Fibroblast of villous mesenchyme (primary cell): ENCODE measurements at places on chromosomes 3 and 15.
A peak's percentile ranks its signal among the peaks of the same experiment; 100 is the strongest.

- no peak for DNase-seq
Measured at GRCh38 chr3:122957707-122958689, 69.6 kb downstream of the SEMA5B start.

GRCh38 chr3:183148056-183148455 lies 14.5 kb downstream of the LAMP3 start:
- DNase-seq, result peak; percentile 83

DNA sequence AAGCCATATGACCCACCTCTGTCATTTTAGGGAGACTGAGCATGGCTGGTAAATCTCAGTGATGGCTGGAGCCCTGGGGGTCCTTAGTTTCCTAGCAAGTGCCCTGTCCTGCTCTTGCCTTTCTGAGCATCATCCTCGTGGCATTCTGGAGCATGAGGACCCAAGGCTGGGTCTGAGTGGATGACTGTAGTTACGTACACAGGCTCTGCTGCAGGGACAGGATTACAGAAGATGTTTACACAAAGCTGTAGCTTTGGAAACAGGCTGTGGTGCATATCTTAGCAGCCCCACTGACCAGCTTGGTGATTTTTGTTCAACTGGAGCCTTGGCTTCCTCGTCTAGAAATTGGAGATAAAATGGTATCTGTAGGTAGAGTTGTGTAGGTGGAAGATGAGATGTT lies 272.9 kb upstream of the CTDSPL start:
- DNase-seq, result no peak

DNA sequence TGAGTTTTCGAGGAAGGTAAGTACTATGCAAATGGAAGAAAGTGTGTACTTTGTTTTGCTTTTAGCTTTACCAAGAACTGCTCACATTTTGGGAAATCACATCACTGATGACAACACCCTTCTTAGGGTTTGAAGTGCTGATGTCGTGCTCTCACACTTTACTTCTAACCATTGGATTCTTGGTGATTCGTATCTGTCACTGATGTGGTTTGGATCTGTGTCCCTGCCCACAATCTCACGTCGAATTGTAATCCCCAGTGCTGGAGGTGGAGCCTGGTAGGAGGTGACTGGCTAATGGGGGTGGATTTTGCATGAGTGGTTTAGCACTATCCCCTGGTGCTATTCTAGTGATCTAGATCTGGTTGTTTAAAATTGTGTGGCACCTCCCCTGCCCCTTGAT lies 75.4 kb upstream of the RGMA start:
- DNase-seq, result no peak

GRCh38 chr3:173970281-173970680 lies 572.7 kb downstream of the NLGN1 start:
- peak; percentile 11 for DNase-seq

DNA sequence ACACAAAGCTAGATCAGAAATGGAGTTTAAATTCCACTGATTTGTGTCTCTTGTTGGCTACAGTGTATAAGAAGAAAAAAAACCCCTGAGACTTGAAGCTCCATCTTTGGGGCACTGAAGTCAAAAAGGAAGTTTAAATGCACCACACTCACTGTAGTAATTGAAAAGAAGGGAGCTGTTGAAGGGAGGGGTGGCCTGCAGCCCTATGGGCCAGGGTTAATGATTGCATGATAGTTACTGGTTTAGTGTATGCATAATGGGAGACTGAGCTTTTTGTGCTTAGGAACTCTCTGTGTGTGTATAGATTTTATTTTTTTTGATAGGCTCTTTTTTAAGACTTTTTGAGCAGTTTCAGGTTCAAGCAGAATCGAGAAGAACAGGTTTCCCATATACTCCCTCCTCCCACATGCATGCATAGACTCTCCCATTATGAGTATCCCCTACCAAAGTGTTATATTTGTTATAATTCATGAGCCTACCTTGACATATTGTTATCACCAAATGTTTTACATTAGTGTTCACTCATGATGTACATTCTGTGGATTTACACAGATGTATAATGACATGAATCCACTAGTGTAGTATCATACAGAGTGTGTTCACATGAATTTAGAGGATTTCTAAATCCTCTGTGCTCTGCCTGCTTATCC lies 88.2 kb downstream of the TNFAIP8L3 start:
- no peak for DNase-seq

GRCh38 chr3:126567696-126568438 lies 9.1 kb upstream of the C3orf22 start:
- DNase-seq, result no peak

- peak; percentile 72 for DNase-seq
Measured at GRCh38 chr3:186057594-186057993, 51.3 kb downstream of the ETV5 start.

DNA sequence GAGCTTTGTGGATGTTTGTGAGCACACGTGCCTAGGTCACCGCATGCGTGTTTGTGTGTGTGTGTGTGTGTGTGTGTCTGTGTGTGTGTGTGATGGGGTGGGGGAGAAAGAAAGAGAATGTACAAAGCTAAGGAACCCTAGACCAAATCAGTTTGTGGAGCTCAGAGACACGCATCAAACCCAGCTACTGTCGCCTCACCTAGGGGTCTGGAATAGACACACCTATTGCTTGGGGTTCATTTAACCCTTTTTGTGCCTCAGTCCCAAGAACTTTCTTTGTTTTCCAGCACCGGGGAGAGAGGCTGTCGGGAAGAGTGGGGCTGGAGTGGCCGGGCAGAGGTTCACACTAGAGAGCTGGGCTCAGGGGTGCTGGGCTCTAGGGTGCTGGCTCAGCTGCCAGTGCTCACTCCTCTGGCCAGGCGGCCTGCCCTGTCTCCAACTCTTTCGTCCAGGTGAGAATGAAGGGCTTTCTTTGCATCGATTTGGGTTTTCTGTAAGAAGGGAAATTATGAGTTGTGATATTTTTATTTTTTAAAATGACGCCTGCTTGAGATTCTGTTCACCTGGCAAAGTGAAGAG lies 221.6 kb downstream of the MEIS2 start:
- DNase-seq, result no peak

DNA sequence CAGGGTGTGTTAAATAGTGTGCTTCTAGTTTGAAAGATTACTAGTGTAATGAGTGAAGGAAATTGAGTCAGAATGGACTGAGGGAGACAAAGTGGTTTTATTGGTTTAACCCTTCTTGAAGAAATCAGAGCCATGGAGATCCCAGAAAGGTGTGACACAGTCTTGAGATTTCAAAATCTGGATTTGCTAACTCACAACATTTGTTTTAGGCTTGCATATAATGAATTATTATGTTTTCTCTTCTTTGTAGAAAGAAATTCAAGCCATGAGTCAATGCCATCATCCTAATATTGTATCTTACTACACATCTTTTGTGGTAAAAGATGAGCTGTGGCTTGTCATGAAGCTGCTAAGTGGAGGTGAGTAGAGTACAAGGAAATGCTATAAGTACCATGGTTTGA lies 25.1 kb downstream of the OXSR1 start:
- no peak for DNase-seq

DNA sequence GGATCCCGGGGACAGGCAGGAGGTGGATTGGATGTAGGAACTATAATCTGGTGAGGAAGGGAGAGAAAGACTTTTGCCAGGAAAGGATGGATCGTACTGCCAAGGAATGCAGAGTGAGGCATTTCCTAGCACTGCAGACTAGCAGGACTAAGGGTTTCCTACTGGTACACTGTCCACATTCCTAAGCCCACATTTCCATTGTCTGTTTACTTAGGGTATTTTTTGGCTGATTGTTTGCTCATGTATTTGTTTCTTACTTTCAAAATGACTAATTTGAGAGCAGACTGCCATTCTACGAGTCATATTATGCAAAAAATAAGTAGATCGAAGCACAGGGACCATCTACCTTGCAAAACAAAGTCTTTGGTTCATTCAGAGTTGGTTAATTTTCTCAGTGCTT lies 1029.5 kb upstream of the NR2F2 start:
- DNase-seq, result no peak

DNA sequence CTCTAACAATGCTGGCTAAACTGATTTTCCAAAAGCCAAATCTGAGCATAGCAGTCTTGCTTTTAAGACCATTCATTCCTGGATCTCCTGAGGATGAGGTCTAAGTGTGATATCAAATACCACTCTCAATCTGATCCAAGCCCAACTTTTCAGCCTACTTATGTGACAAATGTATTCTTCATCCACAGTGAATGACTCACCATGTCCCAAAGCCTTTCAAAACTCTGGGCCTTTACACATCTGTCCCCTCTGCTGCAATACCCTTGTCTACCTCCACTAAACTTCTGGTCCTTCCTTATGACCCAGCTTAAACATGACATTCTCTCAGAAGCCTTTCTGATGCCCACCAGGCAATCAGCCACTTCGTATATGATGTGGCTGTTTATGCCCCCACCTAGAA lies 4.6 kb downstream of the ANAPC13 start:
- no peak for DNase-seq

DNA sequence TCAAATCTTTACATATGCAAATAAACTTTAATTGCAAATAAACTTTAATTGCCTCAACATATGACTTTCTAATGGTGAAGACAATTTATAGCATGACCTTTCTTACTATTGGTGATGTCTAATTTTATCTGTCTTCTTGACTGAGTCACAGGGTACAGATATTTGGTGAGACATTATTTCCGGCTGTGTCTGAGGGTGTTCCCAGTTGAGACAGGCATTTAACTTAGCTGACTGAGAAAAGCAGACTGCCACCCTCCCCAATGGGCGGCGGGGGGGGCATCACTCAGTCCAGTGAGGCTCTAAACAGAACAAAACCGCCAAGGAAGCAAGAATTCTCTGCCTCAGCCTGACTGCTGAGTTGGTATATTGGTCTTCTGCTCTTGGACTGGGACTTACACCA lies 160.0 kb downstream of the TBL1XR1 start:
- no peak for DNase-seq

GRCh38 chr15:65245096-65245856 lies 34.0 kb upstream of the CILP start:
- peak; percentile 90 for DNase-seq

- no peak for DNase-seq
Measured at GRCh38 chr3:169945313-169945712, 21.3 kb upstream of the SEC62 start.

- no peak for DNase-seq
Measured at GRCh38 chr3:195445885-195446284, 3.1 kb upstream of the ACAP2 start.

DNA sequence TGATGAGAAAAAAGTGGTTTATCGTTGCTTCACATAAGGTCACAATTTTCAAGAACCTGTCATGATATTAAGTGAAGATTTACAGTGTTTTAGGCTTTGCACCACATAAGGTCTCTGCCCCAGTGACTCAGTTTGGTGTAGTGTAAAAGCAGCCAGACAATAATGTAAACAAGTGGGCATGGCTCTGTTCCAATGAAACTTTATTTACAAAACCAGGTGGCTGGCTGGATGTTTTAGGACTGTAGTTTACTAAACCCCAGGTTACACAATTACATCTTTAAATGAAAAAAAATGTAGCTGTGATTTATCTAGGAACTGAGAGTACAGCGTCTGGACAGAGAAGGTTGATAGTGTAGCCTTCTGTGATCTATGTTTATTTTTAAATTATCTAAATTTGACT lies 9.7 kb upstream of the FBXL22 start:
- DNase-seq, result peak; percentile 98

DNA sequence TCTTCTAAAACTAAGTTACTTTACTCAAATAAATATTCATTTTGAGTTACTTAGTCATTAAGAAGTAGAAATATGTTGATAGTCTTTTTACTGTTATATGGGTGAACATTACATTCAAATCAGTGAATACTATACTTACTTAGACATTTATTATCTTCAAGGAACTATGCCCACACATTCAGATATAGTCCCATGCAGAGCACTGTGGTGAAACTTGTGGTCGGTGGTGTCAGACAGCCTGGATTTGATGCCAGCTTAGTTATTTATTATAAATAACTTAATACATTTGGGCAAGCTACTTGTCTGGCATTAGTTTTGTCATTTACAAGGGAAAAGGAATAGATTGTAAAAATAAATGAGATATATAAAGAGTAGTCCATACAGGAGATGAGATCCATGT lies 149.5 kb downstream of the RAP2B start:
- no peak for DNase-seq

GRCh38 chr3:4078903-4079302 lies 224.3 kb upstream of the SETMAR start:
- DNase-seq, result no peak
